Heart left ventricle (tissue), 16 donors: ENCODE measurements at places on chromosomes 3 and 15. TPM values are rescaled to one million over a fixed set of nuclear protein-coding genes. Genes with fewer than 3 reads are reported as not detected.
A peak's percentile ranks its signal among the peaks of the same experiment; 100 is the strongest.

- no peaks in the 10 kb centered on the region for H3K36me3 ChIP-seq
- H3K4me3 ChIP-seq, result no peak overlapping the region
- DNase-seq, result no peak
- H3K4me1 ChIP-seq, result no peaks in the 10 kb centered on the region
- H3K27me3 ChIP-seq, result peaks cover 10% of the 10 kb centered on the region
These were observed 13.7 kb upstream of the ANP32A start for GRCh38 chr15:68834346-68834745.

Gene SV2B
- 3.8 TPM for total RNA-seq

DNA sequence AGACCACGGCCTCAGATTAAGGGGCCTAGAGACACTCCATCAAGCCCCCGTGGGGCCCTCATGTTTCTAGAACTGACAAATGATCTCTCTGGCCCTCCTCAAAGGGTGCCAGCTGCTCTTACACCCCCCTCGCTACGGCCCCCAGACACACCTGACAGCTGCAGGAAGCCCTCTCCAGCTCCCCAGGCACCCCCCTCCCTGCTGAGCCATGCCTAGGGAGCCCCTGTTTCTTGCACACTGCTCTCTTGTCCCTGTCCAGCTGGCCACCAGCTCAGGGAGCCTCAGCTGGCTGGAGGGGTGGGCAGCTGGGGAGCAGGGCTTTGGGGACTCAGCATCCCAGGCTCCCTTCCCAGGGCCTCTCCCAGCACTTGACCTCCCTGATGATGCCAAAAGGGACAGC is 14.8 kb downstream of the TNK2 start:
- peaks cover 36% of the 10 kb centered on the region for H3K4me1 ChIP-seq
- DNase-seq, result no peak
- no peaks in the 10 kb centered on the region for H3K27me3 ChIP-seq
- no peaks in the 10 kb centered on the region for H3K36me3 ChIP-seq

Gene CPEB1
- total RNA-seq, result 0.32 TPM

Gene GOLGA8S
- not detected for total RNA-seq

DNA sequence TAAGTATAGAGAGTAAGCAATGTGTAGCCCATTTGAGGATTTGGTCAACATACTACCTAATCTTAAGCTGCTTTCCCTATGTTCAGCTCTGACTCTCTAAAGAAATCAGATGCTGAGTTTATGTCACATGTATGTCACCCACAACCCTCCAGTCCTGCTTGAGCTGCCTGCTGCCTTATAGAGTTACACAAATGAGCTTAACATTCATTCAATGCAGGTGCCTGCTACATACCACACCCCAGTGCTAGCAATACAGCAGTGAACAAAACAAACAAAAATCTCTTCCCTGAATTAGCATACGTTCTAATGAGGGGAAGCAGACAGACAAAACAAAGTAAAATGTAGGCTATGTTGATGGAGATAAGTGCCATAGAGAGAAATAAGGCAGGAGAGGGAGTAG is 93.0 kb downstream of the HHLA2 start:
- H3K4me1 ChIP-seq, result no peaks in the 10 kb centered on the region
- H3K4me3 ChIP-seq, result no peak overlapping the region
- no peak for DNase-seq
- no peaks in the 10 kb centered on the region for H3K27me3 ChIP-seq
- H3K27ac ChIP-seq, result no peak overlapping the region
- H3K36me3 ChIP-seq, result no peaks in the 10 kb centered on the region

DNA sequence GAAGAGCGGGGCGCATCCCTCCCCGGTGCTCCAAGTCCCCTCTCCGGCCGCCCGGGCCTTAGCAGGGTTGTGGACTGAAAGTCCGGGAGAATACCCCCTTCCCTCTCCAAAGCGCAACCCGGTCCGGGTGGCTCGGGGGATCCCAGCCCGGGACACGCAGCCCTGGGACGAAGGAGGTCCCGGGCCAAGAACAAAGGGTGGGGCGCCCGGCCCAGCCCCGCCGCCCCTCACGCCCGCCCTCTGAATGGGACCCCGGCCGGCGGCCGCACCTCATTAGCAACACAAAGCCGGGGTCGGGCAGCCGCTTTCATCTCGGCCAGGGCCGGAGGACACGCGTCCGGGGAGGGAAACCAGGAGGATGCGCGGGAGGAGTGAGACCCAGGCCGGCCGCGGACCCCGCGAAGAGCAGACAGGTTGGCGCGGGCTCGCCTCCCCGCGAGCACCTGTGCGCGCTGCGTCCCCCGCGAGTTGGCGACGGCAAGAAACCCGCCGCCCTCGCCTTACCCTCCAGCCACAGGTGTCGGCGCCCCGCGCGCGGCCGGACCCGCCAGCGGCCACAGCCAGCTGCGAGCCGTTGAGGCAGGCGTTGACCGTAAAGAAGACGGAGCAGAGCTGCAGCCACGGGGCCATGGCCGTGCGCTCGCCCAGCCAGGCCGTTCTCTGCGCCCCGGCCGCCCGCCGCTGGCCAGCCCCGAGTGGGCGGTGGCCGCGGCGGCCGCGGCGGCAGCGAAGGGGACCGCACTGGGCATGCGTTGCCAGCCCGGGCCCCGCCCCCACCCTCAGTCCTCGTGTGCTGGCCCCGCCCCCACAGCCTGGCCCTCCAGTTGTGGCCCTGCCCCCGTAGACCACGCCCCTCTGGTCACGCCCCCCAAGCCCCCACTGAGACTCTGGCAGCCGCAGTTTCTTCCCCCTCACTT is at the start of gene IL17RD:
IL17RD (minus strand) TSS at position 697 of the 917 bp plus-strand sequence; CDS start at position 630, 67 bp downstream.
- H3K27me3 ChIP-seq, result no peaks in the 10 kb centered on the region
- H3K36me3 ChIP-seq, result no peaks in the 10 kb centered on the region
- peaks cover 26% of the 10 kb centered on the region for H3K4me1 ChIP-seq
- H3K27ac ChIP-seq, result peak within 1 kb of the TSS; percentile 74
- peak within 1 kb of the TSS; percentile 92 for H3K4me3 ChIP-seq
- peak; percentile 86 for DNase-seq

Gene RYK
- total RNA-seq, result 43.7 TPM

Gene PIERCE2
- total RNA-seq, result 7.6 TPM

Gene LARP6
- 51.2 TPM for total RNA-seq

- H3K36me3 ChIP-seq, result no peaks in the 10 kb centered on the region
- no peak overlapping the region for H3K4me3 ChIP-seq
- no peaks in the 10 kb centered on the region for H3K4me1 ChIP-seq
- H3K27me3 ChIP-seq, result no peaks in the 10 kb centered on the region
These were observed 31.0 kb downstream of the TRIM42 start for GRCh38 chr3:140708815-140709214.

DNA sequence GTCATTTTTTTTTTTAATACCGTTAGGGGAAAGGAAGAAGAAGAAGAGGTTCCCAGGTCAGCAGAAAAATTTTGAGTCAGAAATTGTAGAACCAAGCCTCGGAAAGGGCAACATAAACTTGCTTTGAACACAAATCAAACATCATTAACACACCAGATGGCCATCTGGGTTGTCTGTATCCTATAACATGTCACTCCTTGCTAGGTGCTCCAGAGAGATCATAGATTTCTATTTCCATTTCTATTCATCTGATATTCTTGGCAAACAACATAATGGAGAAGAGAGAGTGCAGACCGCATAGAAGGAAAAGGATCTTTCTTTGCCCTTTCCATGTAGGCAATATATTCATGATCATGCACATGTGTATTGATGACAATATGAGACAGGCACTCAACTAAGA is 129.5 kb upstream of the STT3B start:
- H3K27ac ChIP-seq, result no peak overlapping the region
- H3K36me3 ChIP-seq, result no peaks in the 10 kb centered on the region
- H3K4me1 ChIP-seq, result no peaks in the 10 kb centered on the region
- no peaks in the 10 kb centered on the region for H3K27me3 ChIP-seq

GRCh38 chr15:86235667-86236066 is 156.0 kb downstream of the AGBL1 start:
- no peak overlapping the region for H3K4me3 ChIP-seq
- no peaks in the 10 kb centered on the region for H3K36me3 ChIP-seq
- no peak overlapping the region for H3K27ac ChIP-seq
- H3K27me3 ChIP-seq, result peaks cover 4% of the 10 kb centered on the region
- no peak for DNase-seq

DNA sequence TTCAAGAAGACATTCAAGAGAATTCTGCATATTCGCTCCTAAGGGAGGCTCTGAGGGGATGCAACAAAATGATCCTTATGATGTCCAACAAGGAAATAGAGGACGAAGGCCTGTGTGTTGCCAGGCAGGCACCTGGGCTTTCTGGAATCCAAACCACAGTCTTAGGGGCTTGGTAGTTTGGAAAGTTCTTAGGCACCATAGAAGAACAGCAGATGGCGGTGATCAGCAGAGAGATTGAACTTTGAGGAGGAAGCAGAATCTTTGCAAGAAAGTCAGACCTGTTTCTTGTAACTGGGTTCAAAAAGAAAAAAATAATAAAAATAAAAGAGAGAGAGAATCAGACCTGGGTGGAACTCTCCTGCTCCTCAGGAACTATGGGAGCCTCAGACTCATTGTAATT is 11.7 kb upstream of the ATG7 start:
- H3K4me3 ChIP-seq, result no peak overlapping the region
- no peak overlapping the region for H3K27ac ChIP-seq
- H3K4me1 ChIP-seq, result no peaks in the 10 kb centered on the region
- no peak for DNase-seq

GRCh38 chr15:61383421-61383820 is 154.3 kb upstream of the RORA start:
- no peaks in the 10 kb centered on the region for H3K4me1 ChIP-seq
- H3K36me3 ChIP-seq, result no peaks in the 10 kb centered on the region
- no peaks in the 10 kb centered on the region for H3K27me3 ChIP-seq
- no peak overlapping the region for H3K4me3 ChIP-seq
- H3K27ac ChIP-seq, result no peak overlapping the region
